CD14-positive monocyte (primary cell): ENCODE measurements at places on chromosomes 1 and 21.

GRCh38 chr1:78619803-78620579, at the start of gene IFI44L:
Gene IFI44L, plus strand, starts transcription at chr1:78620448. Its CDS starts 7,468 bp downstream, at chr1:78627916.
- no peak for DNase-seq

GRCh38 chr1:229191066-229191674, 79.7 kb upstream of the RAB4A start:
- DNase-seq: no peak

GRCh38 chr21:33259995-33260394, 6.2 kb upstream of the IL10RB start:
- DNase-seq: no peak

DNA sequence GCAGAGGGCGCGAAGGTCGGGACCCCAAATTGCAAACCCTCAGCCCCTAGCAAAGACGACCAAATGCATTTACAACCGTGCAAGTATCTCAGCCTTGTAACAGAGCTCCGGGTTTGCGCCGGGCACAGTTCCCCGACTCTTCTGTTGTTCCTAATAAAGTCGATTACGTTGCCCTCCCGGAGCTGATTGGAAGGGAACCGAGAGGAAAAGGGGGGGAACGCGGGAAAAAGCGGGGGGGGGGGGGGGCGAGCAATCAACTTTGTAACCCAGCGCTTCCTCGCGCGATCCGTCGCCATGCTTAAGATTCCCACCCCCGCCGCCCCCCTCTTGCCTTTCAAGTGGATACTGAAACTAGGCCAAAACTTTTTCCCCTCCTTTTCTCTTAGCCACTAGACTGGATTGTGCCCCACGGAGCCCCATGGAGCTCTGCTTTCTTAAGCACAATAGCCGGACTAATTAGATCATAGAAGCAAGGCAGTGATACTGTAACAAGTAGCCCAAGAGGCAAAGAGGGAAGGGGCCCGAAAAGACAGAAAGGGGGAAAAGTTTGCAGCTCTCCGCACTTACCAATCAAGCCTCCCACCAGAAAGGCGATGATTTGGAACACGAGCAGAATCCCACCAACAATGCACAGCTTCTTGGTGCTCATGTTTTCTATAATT, 565 bp downstream of the WLS start:
- no peak for DNase-seq

- DNase-seq: no peak
Measured at GRCh38 chr21:41653954-41654491, 112.8 kb downstream of the RIPK4 start.

DNA sequence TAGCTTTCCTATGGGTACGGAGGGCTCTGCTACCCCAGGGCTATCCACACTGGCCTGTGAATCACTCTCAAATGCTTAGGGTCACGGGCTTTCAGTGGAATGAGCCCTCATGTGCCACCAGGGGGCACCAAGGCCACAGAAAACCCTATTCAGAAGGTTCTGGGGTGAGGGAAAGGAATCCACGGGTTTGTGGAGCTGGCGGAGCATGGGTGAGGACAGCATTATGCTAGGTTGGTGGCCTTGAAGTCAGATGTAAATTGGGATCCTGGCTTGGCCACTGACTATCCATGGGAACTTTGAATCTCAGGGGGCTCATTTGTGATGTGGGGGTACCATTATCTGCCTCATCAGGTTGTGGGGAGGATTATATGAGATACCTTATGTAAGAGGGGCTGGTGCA, 5.1 kb upstream of the LAMTOR5 start:
- DNase-seq: peak; percentile 77

GRCh38 chr1:2386636-2387611, 4.4 kb downstream of the MORN1 start:
- DNase-seq: no peak

DNA sequence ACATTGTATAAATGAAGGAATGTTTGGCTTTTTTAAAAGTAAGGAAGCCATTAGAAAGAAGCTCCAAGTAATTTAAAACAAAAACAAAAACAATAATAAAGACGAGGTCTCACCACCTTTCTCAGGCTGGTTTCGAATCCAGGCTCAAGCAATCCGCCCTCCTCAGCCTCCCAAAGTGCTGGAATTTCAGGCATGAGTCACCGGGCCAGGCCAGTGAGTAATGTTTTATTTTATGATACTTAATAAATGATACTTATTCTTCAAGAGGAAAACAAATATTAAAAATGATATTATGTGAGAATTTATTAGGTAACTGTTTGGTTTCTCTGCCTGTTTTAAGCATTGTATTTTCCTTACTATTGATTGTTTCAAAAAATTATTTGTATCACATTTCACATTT, 201.4 kb upstream of the BRINP3 start:
- DNase-seq: no peak

GRCh38 chr1:203302456-203302855, 2.9 kb upstream of the BTG2 start:
- DNase-seq: no peak

GRCh38 chr21:34887725-34888568, 161.2 kb downstream of the RUNX1 start:
- peak; percentile 95 for DNase-seq

- peak; percentile 94 for DNase-seq
Measured at GRCh38 chr1:245056913-245057312, 97.9 kb upstream of the KIF26B start.

DNA sequence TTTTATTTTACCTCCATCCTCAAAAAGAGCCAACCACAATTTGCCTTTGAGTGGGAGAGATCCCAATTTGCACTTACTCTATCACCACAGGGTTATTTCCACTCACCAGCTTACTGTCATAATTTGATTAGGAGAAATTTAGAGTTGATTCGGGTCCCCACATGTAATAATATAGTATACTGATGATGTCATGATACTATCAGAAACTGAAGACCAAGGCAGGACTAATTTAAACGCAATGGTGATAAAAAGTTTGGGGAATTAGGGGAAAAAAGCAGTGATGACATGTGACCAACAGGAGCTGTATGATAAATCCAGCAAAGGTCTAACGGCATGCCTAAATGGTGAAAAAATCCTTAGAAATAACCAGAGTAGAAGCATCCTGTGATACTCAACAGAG, 54.4 kb downstream of the TRIM33 start:
- no peak for DNase-seq

DNA sequence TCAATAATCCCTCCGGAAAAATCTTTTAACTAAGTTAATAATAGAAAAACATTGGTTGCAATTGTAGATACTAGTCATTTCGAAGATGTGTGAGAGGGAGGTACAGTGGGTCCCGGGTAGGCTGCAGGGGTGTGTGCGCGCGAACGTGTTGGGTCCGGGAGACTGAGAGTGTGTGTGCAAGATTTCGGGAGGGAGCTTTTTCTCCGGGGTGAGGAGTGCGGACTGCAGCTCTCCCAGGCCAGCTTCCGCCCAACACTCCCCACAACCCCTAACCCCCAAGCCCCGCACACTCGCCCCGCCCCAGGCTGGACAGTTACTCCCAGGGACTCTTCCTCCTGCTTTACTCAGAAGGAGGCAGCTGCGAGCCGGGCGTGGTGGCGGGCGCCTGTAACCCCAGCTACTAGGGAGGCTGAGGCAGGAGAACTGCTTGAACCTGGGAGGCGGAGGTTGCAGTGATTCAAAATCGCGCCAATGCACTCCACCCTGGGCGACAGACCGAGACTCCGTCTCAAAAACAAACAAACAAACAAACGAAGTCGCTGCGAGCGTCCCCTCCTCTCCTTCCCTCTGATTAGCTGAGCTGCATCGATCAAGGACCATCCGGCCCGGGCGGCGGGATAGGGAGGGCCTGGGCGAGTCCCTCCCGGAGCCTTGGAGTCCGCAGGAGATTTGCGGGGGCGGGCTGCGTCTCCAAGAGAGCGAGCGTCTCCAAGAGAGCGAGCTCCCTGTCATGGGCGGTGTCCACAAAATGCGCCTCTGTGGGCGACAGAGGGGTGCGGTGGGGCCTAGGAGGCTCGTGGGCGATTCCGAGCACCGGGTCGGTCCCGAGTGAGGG, 28.3 kb upstream of the PPM1J start:
- DNase-seq: no peak

DNA sequence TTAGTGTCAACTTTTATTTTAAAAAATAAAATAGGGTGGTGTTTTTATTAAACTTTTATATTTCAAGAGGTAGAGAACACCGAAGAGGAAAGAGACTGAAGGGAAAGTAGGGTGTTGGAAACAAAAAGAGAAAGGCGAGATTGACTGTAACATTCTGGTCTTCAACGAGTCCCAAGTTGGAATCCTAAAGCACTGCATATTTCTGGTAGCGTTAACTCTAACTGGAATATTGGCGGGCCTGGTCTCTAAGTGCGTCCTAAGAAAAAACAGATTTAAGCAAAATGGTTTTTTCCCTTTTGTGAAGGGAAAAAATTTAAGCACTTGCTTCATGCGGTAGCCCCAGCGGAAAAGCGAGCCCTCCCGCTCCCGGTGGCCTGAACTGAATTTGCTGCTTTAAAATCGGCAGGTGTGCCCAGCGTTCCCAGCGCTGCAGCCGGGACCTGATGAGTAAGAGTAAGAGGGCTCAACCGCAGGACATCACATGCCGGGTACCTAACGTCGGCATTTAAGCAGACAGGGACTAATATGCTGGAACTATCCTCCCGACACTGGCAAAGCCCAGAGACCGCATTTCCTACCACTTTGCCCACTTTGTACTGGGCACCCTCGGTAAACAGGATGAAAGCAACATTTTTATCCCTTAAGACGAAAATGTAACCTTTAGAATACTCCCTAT, 30.5 kb upstream of the NFIA start:
- DNase-seq: no peak

DNA sequence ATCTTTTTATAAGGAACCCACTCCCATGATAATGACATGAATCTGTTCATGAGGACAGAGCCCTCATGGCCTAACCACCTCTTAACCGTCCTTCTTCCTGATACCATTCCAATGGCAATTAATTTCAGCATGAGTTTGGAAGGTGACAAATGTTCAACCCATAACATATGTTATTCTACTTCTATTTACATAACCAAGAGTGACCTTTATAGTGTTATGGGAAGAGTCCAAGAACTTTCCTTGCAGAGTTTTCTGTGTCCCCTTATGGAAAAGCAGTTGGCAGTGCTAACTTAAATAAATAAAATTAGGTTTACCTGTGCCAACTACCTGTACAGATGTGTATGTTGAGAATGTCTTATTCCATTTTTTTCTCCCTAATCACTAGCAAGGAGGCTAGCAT, 11.1 kb downstream of the MAP10 start:
- no peak for DNase-seq

GRCh38 chr1:101497881-101498559, 261.2 kb downstream of the S1PR1 start:
- no peak for DNase-seq

DNA sequence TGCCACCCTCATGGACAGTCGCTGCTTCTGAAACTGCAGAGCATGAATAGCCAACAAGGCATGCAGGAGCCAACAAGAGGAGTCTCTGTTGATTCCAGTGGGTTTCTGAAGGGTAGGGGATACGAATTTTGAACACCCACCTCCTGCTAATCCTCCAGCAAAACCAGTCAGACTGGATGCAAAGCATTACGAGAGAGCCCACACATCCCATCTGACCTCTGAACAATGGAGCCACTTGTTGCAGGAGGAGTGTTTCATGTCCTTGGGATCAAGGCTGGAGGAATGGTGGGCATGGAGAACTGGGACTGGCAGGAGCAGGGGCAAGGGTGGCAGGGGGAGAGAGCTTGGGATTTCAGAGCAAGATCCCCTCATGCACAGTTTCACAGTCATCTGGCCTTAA, 1.6 kb downstream of the VTCN1 start:
- no peak for DNase-seq

- DNase-seq: no peak
Measured at GRCh38 chr1:205545991-205546390, 41.5 kb downstream of the CDK18 start.

DNA sequence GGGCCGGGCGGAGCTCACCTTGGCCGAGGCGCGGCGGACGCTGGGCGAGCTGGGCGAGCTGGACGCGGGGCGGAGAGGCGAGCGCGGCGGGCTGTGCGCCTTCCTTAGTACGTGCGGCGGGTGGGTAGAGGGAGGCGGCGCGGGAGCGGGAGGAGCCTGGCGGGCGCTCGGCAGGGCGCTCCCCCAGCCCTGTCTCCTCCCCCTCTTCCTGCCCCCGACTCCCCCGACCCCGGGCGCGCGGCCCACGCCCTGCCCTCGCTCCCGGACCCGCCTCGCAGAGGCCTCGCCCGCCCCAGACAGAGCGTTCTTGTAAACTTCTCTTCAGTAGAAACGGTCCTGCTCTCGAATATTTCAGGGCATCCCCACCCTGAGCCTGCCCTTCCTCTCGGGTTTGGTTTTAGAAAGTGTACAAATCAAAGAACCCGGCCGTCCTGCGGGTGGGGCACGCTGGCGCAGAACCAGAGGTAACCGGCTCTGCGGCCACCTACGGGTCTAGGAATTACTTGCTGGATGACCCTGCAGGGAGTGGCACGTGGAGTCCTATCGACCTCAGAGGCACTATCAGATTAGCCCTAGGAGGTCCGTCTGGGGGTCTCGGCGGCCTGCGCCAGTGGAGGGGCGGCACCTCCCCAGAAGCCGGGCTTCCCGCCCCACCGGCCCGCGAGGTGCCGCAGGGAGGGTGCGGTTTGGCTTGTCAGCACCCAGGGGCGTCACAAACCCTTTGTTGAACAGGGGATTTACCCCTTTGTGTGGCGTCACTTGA, at the start of gene S100A10:
S100A10 (minus strand) TSS at position 126 of the 763 bp plus-strand sequence. CDS start 7,629 bp downstream, outside the sequence.
- DNase-seq: peak; percentile 65

GRCh38 chr21:41615613-41616012, 107.7 kb upstream of the TMPRSS2 start:
- DNase-seq: no peak

- DNase-seq: no peak
Measured at GRCh38 chr1:66294707-66295370, 239.1 kb upstream of the SGIP1 start.

GRCh38 chr1:118219438-118219837, 34.4 kb upstream of the SPAG17 start:
- DNase-seq: no peak

DNA sequence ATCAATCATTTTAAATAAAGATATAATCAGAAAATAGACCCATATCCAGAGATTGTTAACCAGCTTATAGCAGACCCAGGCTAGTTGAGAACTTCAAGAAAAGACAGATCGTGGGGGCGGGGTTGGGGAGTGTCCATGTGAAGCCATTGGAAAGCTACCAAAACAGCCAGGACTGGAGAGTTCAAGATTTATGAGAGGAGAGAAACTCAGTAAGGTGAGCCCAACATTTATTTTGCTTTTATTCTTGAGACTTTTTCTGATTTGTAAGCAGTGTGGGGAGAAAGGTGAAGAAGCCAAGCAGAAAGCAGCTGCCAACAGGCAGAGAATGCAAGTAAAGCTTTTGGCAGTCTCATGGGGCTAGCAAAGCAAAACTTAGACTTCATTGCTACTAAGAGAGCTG, 179.9 kb downstream of the VPS13D start:
- DNase-seq: no peak

DNA sequence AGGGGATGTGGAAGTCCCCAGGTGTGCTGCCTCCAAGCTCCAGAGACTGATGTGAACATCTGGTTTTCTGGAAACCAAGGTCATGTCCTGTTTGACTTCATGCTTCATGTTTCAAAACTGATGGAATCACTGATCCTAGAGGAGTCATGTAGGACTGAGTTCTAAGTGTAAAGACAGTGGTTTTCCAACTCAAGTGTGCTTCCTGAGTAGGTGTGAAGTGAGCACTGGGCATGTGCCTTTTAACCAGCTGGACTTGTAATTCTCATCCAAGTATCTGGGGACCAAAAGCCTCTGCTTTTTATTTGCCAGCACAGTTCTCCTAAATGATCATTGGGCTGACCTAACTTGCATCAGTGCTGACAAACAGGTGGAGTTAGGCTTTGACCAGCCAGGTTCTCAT, 36.9 kb downstream of the ABCA4 start:
- no peak for DNase-seq
